ENCODE measurements at places on chromosomes 5 and 9.

DNA sequence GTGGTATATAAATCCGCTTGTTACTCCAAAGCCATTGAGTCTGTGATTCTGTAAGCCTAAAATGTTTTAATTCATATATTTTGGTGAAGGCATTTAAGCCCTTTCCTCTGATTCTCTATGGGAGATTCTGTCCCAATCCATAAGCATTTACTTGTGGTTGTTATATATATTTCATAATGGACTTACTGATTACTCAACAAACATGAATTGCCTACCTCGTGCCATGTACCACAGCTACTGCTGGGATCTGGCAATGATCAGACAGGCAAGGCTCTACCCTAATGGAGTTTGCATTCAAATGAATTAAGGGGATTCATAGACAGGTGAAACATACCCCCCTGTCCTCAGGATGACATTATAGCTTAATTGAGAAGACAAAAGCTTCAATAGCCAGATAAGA, 54.5 kb downstream of the C9orf152 start:
- DNase-seq, result no peak

DNA sequence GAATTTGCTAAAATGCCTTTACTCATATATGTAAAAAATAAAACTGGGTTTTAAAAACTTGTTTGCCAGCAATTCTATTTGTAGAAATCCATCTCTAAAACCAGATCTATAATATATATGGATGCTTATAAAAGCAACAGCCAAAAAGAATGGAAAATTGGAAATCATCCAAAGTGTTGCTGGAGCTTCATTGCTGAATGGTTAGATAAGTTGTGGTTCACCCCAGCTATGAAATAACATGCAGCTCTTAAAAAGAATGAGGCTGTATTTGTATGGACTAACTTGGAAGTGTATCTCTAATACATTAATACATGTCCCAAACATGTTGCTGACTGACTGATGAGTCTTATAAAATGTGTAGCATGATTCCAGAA, 76.2 kb downstream of the STK10 start:
- no peak for DNase-seq

DNA sequence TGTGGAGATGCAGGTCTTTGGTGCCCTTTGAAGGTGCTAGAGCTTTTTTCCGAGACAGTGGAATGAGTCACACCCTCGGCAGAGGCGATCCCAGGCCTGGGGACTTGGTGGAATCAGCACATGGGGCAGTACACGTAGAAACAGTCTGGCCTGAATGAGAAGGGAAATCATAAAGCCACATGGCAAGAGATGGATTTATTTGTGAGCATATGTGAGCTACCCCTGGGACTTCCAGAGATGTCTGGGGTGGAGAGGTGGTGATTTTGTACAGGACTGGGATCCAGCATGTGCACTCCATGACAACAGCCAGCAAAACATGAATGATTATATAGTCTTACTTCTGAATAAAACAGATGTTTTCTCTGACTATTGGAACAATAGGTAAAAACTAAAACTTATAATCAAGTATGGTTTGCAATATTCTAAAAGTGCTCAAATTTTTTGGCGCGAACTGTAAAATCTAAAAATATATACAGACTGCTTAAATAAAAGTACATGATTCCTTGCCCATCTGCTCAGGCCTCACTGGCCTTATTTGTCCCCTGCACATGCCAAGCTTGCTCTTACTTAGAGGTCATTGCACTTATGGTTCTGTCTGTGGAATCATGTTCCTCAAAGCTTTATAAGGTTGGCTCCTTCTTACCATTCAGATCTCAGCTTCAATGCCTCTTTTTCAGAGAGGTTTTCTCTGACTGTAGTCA, 54.7 kb upstream of the SMARCA2 start:
- DNase-seq, result no peak

GRCh38 chr9:13128266-13128860, 151.1 kb downstream of the MPDZ start:
- no peak for DNase-seq

GRCh38 chr5:170169996-170170395, 62.8 kb upstream of the C5orf58 start:
- no peak for DNase-seq

DNA sequence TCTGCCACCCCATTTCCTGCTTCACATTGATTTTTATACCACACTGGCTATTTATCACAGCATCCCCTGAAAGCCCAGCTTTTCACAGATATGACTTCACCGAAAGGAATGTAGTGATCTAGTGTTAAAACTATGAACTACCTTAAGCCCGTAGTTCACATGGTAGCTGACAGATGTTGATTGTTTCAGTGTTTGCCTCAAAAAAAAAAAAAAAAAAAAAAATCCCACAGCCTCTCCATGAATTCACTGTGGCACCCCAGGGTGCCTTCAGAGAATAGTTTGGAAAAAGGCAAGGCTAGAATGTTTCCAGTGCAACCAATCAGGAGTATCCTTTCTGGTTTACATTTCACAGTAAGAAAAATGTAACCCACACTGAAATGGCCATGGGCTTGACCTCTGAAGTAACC, 37.1 kb downstream of the GLIS3 start:
- DNase-seq, result no peak

GRCh38 chr5:156191547-156191946, 135.4 kb upstream of the SGCD start:
- DNase-seq, result no peak

DNA sequence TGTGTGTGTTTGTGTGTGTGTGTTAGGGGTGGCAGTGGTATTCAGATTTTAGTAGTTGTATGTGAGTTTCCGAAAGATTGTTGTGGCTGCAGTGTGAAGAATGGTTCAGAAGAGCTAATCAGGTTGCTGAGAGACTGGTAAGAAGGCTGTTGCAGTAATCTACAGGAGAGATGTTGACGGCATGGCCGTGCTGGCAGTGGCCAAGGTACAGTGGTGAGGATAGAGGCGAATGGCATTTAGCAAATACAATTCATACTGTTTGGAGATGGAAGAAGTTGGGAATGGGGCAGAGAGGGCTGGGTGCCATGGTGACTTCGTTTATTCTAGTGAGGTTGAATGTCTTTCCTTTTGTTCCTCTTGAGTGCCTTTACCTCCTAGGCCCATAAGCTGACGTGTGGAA, 77.5 kb upstream of the SPATA31D4 start:
- DNase-seq, result no peak

DNA sequence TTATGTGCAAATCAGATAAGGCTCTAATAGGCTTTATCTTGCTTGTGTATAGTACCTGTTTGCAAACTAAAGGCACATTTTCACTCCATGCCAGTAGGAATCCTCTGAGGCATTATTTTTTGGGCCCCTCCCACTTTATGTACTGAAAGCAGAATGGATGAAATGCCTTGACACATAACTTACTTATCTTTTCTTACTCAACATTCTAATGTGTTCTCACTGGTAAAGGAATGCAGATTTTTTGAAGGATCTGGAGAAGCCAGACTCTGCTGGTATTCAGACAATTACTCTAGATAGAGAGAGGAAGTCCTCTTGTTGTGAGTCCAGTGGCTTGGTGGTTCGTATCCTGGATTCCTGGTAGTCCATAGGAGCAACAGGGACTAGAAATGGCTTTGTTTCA, 336.7 kb downstream of the CCDC171 start:
- DNase-seq, result no peak

GRCh38 chr9:132160802-132161742, 786 bp upstream of the NTNG2 start:
- peak; percentile 40 for DNase-seq

GRCh38 chr9:72888067-72888466, 64.8 kb downstream of the ALDH1A1 start:
- DNase-seq, result no peak

GRCh38 chr9:135503371-135504261, 3.1 kb downstream of the MRPS2 start:
- DNase-seq, result no peak

DNA sequence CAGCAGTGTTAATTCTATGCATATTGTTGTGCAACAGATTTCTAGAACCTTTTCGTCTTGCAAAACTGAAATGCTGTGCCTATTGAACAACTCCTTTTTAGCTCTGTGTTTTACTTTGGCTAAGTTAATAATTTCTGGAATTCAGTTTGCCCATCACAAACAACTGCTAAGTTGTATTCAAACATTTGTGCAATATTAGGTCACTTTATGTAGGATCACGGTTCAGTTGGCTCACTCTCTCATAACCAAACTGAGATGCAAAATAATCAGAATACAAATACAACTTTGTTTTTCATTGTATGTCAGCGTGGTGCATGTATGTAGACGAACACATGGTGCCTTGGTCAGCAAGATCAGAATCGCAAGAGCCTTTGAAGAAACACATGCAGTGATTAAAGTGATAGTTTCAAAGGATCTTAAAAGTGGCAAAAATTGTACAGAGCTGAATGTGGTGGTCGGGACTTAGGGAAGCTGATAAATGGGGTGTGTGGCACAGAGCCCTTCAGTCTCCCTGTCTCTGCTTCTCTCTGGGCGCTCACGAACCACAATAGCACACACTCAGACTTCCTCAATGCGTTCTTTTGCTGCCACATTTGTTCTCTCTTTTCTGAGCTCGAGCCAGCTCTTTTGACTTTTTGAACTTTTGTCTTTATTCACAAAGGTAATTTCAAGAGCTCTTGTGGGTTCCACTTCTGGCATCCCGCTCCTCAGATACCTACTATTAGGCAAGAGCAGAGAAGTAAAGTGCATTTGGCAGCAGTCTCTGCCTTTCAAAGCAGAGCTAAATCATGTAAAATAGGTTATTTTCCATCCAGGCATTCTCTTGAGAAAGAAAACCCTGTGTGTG, 112.4 kb upstream of the CTSL start:
- DNase-seq, result no peak

DNA sequence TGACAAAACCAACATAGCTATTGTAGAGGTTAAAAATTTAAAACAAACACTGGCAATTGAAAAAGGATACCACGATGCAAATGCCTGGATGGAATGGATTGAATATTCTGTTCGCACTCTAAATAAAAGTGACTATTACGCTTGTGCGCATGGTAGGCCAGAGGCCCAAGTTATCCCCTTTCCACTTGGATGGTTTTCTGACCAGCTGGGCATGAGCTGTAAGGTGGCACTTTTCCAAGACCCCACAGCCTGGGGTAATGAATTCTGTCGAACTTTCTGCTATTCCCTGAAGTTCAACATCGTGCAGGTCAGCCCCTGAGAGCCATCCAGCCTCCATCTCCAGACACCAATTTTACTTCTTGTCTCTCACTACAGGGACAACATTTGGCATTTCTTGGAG, 5.4 kb upstream of the RNF180 start:
- no peak for DNase-seq

DNA sequence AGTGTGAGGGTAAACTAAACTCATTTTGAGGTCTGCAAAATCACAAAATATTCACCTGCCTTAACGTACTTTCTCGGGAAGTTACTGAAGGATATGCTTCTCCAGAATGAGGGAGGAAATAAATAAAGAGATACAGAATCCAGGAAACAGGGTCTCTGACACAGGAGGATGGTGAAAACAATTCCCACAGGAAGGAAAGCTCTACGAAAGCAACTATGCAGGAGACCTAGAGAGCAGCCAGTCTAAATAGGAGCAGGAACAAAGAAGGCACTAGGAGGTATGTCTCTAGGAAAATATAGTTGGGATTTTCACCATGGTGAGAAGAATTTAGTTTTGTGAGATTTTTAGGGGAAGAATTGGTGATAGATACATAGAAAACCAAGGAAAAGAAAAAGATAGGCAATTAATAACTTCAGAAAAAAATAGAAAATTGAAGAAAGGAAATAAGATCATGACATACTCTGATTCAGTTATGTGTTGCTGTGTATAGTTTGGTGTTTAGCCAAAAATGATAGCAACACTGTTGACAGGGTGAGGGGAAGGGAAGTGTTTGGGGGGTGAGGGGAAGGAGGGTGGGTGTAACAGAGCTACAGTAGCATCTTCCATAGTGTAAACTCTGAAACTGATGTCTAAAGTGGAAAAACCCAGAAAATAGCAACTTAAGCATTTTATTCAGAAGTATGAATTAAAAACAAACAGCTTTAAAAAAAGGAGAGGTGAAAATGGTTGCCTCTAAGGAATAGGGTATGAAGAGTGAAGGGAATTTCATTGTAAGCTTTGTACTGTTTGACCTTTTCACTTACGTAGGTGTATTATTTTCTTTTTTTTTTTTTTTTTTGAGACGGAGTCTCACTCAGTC, 9.8 kb downstream of the GPR21 start:
- DNase-seq, result no peak

DNA sequence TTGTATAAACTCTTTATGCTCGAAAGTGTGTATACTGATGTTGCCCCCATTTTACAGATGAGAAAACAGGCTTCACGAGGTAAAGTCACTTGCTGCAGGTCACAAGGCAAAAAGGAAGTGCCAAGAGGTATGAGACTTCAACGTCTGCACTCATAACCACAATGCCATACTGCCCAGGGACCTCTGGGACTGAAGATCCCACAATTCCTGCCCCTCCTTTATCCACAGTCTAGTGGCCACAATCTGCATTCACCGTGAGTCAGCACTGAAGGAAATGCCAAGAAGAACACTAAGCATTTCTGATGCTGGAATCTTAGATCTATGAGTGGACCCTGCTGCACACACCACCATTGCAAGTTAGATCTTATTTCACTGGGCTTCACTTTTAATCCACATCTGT, 37.3 kb downstream of the MED27 start:
- no peak for DNase-seq

DNA sequence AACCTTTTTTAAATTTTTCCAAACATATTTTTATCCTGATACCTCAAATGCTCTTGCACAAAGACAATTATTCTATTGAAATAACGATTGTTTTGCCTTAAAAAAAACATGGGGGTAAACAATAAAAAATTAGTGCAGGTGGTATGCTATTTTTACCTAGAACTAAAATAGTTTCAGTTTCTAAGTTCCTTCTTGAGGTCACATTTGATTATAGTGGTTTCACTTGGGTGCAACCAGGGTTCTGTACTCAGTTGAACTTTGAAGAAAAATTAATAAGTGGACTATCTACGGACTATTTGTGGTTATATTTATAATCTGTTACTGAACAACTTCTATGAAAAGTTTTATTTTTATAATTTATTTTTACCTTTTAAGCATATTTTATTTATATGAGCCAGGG, 387.1 kb upstream of the IZUMO3 start:
- no peak for DNase-seq
